ENCODE measurements at places on chromosomes 1 and 21.

GRCh38 chr1:101161619-101162018 lies 75.2 kb upstream of the S1PR1 start:
- DNase-seq = no peak

DNA sequence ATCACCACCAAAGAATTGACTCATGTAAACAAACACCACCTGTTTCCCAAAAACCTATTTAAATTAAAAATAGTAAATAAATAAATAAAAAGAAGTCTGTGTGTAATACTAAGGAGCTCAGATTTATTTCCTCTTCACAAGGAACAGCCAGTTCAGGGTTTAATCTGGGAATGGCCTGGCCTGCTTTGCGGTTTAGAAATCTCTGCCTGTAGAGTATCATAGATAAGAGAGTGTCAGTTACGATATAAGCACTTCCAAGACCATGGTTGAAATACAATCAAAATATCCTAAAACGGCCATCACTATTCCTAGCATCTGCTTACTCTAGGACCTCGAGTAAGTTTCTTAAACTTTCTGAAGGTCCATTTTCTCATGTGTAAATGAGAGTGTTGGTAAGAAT lies 274.4 kb downstream of the PLPP3 start:
- DNase-seq = peak; percentile 40

- no peak for DNase-seq
These were observed 1.1 kb downstream of the S100A11 start for GRCh38 chr1:152035539-152036266.

- DNase-seq = no peak
These were observed 76.2 kb downstream of the BRINP2 start for GRCh38 chr1:177246710-177247580.

- no peak for DNase-seq
These were observed 104.8 kb downstream of the ETS2 start for GRCh38 chr21:38910390-38911067.

DNA sequence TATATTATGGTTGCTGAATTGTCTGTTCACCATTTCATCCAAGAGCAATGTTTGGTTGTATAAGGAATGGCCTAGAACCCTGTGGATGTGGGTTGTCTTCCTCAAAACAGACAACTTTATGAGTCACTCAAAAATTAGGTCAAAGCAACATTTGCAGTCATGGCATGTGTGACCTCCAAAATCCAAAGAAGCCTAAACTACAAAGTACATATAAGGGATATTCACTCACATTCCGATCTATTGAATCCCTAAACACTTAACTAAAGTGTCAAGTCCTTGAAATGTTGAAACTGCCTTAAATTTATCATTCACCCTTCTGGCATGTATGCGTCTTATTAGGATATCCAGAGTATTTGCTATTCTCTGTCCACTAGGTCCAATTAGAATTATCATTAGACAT lies 491.5 kb downstream of the NUF2 start:
- no peak for DNase-seq
